ENCODE measurements at places on chromosomes 4 and X.

- DNase-seq, result no peak
These were observed 21.7 kb upstream of the DCLK2 start for GRCh38 chr4:150056569-150056968.

DNA sequence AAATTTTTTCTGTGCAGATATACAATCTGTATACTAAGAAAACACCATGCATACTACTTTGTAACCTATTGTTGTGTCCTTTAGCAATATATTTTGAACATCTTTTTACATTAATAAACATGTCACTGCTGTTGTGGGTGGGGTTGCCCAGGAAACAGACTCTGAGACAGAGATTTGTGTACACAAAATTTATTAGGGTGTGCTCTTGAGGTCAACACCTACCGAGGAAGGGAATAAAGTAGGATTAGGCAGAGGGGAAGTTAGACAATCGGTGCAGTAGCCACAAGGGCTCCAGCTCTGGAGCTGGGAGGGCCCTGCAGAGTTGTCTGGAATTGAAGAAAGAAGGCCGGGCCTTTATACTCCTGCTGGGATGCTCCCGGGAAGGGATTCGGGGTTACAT, 56.4 kb downstream of the CXorf58 start:
- no peak for DNase-seq

DNA sequence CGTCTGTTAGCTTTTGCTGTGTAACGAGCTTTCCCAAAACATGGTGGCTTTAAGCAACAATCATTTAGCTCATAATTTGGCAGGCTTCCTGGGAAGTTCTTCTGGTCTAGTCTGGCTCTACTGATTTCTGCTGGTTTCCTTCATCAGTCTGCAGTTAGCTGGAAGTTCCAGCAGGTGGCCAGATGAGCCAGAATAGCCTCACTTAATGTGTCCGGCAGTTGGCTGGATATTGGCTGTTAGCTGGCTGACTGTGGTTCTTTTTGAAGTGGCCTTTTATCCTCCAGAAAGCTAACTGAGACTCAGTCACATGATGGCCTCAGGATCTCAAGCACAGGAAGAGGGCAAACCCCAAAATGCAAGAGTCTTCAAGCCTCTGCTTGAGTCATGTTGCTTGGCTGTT, 34.9 kb downstream of the FTHL17 start:
- peak; percentile 1 for DNase-seq

GRCh38 chrX:125439194-125439849, 119.7 kb downstream of the TEX13C start:
- DNase-seq, result no peak

DNA sequence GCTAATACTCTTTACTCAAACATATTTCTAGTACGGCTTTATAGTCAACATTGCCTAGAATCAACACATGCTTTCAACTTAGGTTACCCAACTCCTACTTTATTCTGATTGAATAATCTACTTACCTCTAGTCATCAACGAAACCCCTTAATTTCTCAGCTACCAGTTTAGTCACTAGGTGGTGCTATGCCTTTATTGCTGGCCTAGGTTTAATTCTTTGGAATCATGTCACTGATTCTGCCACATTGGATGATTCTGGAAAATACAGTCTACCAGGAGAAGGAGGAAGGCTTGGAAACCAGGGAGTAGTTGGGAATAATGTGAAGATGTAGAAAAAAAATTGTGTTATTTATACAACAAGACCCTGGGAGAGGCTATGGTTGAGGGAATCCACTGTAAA, 167.7 kb downstream of the DCAF12L2 start:
- DNase-seq, result no peak
